ENCODE measurements at places on chromosomes 7 and 10.

- DNase-seq: no peak
Measured at GRCh38 chr10:124657806-124658205, 86.4 kb downstream of the FAM53B start.

- DNase-seq: no peak
Measured at GRCh38 chr10:125004571-125005311, 62.8 kb downstream of the ZRANB1 start.

GRCh38 chr10:5559642-5560141 is 34.9 kb downstream of the CALML3 start:
- no peak for DNase-seq

DNA sequence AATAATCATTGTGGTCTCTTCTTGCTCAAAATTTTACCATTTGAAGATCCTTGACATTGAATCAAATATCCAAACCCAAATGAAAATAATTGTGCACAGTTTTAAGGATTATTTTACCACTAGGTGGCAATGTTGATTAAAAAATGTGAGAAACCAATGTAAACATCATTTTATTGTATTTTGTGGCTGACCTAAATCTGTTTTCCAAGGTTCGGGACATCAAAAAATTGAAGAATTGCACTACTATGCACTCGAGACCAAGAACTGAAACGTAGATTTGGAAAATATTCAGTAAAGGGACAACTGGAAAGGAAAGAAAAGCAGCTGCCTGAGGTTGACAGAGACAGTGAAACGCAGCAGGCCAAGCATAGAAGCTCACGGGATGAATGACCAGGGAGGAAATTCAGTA is 259.3 kb downstream of the SNX13 start:
- DNase-seq: no peak

- no peak for DNase-seq
Measured at GRCh38 chr10:76357726-76358415, 926.4 kb downstream of the LRMDA start.

DNA sequence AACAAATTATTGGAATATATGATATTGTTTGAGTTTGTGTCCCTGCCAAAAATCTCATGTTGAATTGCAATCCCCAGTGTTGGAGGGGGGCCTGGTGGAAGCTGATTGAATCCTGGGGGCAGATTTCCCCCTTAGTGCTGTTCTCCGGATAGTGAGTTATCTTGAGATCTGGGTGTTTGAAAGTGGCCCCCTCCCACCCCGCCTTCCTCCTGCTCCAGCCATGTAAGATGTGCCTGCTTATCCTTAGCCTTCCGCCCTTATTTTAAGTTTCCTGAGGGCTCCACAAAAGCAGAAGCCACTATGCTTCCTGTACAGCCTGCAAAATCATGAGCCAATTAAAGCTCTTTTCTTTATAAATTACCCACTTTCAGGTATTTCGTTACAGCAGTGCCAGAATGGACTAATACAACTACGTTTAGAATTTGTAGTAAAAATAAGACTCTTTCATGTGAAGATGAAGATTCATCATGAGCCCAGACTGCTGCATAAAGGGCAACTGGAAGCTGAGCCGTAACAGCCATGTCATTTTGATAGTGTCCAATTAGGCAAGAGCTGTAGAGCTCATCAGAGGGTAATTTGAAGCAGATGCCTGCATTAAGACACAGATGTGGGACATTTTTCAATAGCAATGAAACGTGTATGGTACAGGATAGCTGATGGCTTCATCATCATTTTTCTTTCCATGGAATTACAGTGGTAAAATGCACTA is 1007.2 kb downstream of the REEP3 start:
- no peak for DNase-seq

- no peak for DNase-seq
Measured at GRCh38 chr10:88071879-88072278, 208.5 kb downstream of the PTEN start.

DNA sequence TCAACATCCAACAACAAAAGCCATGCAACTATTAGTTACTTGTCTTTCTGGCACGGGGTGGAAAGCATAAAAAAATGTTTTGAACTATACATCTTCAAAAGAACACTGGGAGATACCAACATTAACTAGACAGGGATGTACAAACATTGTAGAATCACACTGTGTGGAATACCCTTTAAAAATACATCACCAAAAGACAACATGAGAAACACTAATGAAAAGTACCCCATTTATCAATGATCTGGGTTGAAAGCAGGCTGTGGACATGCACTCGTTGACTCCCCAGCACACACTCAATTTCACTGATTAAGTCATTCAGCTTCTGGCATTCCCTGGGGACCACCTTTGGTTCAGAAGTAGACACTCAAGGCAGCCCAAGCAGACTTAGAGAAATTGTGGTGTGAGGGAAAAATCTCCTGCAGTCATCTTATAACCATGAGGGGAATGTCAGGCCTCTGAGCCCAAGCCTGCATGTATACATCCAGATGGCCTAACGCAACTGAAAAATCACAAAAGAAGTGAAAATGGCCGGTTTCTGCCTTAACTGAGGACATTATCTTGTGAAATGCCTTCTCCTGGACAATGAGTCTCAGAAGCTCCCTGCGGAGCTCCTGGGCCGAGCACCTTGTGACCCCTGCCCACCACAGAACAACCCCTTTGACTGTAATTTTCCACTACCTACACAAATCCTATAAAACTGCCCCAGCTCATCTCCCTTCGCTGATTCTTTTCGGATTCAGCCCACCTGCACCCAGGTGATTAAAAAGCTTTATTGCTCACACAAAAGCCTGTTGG is 53.0 kb downstream of the CACUL1 start:
- no peak for DNase-seq

DNA sequence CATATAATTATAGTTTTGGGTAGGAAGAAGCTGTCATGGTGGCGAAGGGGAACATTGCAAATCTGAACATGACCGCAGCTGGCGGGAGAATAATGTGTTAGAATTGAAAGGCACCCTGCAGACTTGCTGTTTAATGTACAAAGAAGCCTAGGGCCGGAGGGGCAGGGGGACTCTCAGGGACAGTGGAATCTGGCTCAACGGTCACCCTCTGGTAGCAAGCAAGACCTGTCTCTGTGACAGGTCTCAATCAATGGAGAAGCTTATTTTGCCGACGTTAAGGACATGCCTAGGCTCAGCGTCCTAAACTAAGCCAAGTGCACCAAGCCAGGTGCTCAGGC is 177.3 kb downstream of the NSUN6 start:
- DNase-seq: no peak

GRCh38 chr7:25073451-25073850 is 51.6 kb downstream of the CYCS start:
- no peak for DNase-seq

DNA sequence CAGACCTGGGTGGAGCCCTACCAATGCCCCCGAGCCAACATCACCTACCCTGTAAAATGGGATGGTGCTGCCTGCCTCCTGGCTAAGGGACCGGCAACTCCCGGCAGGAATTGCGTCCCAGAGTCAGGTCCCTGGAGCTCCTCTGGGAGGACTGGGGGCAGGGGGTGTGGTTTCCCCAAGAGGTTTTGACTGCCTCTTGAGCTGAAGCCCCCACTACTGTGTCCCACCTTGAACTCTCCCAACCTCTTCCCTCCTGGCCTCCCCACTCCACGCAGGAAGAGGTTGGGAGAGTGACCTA is 1.3 kb downstream of the SH2B2 start:
- no peak for DNase-seq
